ENCODE measurements at places on chromosomes 5 and 9.

GRCh38 chr9:105146677-105147076 is 97.8 kb upstream of the SLC44A1 start:
- no peak for DNase-seq

DNA sequence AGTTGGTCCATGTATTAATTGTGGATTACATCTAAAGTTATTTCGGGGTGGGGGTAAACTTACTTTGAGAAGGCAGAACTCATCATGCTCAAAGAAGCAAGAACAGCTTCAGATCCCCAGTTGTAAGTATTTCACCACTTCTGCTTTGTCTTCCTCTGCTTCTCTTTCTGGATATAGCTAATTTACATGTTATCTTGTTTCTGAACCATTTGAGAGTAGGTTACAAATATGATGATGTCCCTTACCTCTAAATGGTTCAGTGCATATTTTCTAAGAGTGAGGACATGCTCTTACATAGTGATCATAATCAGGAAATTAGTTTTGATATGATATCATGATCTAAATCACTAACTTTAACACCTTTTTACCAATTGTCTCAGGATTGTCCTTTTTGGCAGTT is 11.9 kb downstream of the TRIO start:
- no peak for DNase-seq

DNA sequence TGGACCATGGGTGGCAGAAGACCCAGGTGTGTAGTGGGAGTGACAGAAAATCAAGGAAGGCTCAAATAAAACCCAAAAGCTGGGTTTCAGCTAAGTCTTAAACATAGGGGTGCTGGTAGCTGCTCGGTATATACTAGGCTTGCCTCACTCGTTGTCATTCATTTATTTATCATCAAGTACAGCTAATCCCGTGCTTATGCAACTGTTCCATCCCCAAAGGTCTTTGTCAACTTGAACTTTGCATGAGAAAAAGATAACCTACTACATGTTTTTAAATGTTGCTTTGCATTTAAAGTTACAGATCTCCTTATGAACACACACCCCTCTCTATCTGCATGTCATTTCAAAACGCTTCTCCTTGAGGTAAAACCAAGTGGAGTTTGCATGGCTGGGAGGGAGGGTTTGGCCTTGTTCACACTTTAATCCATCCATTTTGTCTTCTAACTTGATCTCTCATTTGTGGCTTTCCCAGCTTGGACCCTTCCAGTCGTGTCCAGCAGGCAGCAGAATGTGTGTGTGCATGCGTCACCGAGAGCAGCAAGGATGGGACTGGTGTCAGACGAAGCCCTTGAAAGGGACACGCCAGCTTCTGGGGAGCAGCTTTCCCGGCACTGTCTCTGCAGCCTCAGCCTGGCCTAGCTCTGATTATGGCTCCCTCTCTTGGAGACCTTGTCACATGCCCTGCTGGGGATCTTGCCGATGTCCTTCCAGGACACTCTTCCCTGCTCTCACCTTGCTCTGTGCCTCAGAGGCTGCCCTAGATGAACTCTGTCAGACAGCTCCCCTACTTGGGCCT is 133.5 kb downstream of the GADD45G start:
- DNase-seq: no peak

DNA sequence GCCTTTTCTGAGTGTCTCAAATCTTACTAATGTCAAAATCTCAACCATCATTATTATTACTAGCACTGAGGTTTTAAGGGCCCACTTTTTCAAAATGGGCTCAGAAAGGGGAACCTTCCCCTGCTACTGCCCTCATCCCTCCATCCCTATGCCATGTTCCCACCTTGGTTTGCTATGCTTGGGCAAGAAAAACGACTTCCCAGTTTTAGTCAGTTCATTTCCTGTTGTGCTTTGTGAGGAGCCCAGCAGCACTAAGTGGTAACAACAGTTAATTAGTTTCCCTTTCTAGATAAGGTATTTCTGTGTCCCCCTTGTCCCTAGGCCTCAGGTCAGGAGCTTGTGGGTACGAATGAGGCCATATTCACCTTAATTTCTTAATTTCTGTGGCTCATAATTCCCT is 595.2 kb downstream of the RAB3C start:
- DNase-seq: no peak

GRCh38 chr9:132381966-132382541 is 24.6 kb downstream of the TTF1 start:
- no peak for DNase-seq
